ENCODE measurements at places on chromosomes 3 and 15. TPM values are rescaled to one million over a fixed set of nuclear protein-coding genes. Genes with fewer than 3 reads are reported as not detected.

Gene SLC12A1
- total RNA-seq: not detected

Gene CCDC191
- 2.3 TPM for total RNA-seq

Gene RASA2
- 16.8 TPM for total RNA-seq

Gene PCLAF
- 16.2 TPM for total RNA-seq

Gene TUSC7
- not detected for total RNA-seq

Gene CPLX3
- total RNA-seq: not detected

Gene LXN
- 43.9 TPM for total RNA-seq

Gene BUB1B
- total RNA-seq: 5.0 TPM

Gene CTXND1
- not detected for total RNA-seq

Gene PIGZ
- 9.7 TPM for total RNA-seq

Gene KLHL25
- total RNA-seq: 6.6 TPM

Gene MRAS
- total RNA-seq: 20.4 TPM

Gene TM4SF18
- total RNA-seq: 0.36 TPM

Gene STX19
- not detected for total RNA-seq

Gene LRTM1
- not detected for total RNA-seq

Gene CFAP100
- not detected for total RNA-seq

Gene C3orf20
- total RNA-seq: not detected

Gene C2CD4A
- total RNA-seq: 7.9 TPM

Gene CSPG5
- total RNA-seq: not detected

Gene TMEM158
- 26.5 TPM for total RNA-seq

Gene FILIP1L
- total RNA-seq: 18.1 TPM

Gene CP
- total RNA-seq: 14.1 TPM

Gene MORF4L1
- total RNA-seq: 312 TPM

Gene VEPH1
- total RNA-seq: 29.3 TPM

Gene EFCAB12
- not detected for total RNA-seq

Gene MYH15
- total RNA-seq: 0.18 TPM

Gene TTC14
- total RNA-seq: 20.1 TPM

Gene UROC1
- total RNA-seq: not detected

Gene CLDN11
- 163 TPM for total RNA-seq

Gene ATP13A4
- total RNA-seq: not detected

Gene NANOGP8
- total RNA-seq: not detected

Gene MYO5C
- total RNA-seq: not detected
